Panc1 (cell line): ENCODE measurements at places on chromosomes 4 and X. TPM values are rescaled to one million over a fixed set of nuclear protein-coding genes. Genes with fewer than 3 reads are reported as not detected.

- DNase-seq: no peak
- H3K4me1 ChIP-seq: no peaks in the 10 kb centered on the region
Measured at GRCh38 chrX:24550166-24550565, 85.1 kb downstream of the PDK3 start.

POLN gene
- 4.3 TPM for total RNA-seq

DNA sequence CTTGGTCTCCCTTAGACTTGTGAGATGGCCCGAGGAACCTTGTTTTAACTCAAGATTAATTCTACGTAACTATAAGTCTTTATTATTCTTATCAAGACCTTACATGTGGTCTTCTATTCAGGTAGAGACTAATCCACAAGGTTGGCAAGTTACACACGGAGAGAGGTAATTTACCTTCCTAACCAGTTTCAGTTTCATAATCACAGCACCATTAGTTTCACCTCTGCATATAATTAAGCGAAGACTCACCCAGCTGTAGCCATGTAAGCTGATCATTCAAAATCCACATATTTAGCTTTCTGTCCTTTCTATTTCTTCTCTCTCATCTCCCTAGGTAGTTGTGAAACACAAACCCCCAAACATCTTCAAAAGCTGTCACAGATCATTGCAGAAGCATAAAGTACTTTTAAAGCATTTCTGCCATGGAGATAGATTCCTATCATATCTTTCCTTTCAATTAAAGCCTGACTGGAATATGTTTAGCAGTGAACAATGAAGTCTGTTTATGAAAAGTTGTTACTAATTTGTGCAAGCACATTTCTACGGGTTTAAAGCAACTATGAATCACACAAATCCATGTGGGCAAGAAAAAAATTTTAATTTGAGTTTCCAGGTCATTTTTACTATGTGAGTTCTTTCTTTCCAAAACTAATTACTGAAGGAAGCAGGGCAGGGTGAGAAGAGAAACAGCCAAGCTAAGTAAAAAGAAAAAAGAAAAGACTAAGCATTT, 78.5 kb downstream of the BTC start:
- H3K4me3 ChIP-seq: no peak overlapping the region
- no peaks in the 10 kb centered on the region for H3K36me3 ChIP-seq
- DNase-seq: no peak
- no peaks in the 10 kb centered on the region for H3K4me1 ChIP-seq

VGLL1 gene
- not detected for total RNA-seq

- no peak overlapping the region for H3K4me3 ChIP-seq
- H3K27me3 ChIP-seq: no peaks in the 10 kb centered on the region
- no peaks in the 10 kb centered on the region for H3K36me3 ChIP-seq
- no peak overlapping the region for H3K27ac ChIP-seq
Measured at GRCh38 chr4:77582156-77582555, 23.5 kb upstream of the CXCL13 start.

- no peak for DNase-seq
- H3K36me3 ChIP-seq: no peaks in the 10 kb centered on the region
- H3K4me1 ChIP-seq: no peaks in the 10 kb centered on the region
- no peaks in the 10 kb centered on the region for H3K27me3 ChIP-seq
Measured at GRCh38 chr4:33831442-33832066, 2412.8 kb downstream of the ARAP2 start.

DNA sequence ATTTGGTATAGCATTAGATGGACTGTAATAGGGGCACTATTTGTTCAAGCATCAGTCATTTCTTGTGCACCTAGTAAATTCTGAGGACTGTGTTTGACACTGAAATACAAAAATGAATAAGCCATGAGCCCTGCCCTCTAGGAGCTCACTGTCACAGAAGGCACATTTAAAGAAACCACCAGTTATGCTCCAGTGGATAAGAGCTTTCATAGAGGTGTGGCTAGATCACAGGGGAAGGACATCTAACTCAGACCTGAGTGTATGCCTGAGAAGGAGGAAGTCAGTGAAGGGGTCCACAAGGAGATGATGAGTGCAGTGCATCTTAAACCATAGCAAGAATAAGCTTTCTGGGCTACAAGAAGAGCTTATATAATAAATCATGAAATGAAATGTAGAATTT, 40.1 kb downstream of the BTC start:
- no peak for DNase-seq
- no peaks in the 10 kb centered on the region for H3K4me1 ChIP-seq
- no peak overlapping the region for H3K27ac ChIP-seq
- H3K4me3 ChIP-seq: no peak overlapping the region

DNA sequence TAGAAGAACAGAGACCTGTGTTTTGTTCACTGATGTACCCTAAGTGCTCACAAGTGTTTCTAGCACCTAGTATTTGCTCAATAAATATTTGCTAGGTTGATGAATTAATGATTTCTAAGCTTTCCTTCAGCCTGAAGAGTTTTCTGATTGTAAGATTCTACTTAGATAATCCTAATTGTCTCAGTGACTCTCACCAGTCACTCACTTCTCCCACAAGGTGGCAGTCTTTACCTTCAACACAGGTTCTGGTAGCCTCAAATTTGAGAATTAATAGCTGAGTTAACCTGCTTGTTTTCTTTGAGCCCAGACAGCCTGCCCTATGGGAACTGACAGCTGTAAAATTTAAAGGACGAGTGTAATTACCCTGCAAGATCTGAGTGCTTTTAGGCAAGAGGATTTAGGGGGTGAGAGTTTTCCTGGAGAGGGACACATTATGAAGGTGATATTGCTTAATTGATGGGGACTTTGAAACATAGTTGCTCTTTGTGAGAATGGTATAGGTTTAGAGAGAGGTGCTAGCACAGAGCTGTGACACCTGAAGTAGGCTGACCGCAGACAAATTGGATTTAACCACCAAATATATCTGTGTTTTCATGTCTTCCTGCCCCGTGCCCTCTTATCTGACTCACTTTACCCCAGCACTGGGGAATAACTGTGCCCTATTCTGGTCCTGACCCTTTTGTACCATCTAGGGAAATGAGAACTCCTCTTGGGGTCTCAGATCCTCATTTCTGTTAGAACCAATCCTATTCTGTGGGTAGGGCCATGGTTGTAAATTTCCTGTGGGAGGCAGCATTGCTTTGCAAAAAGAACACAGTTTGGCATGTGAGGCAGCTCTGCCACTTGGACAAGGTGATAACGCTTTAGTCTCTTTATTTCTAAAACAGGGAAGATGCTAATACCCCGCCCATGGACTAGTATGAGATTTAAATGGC, 27.7 kb downstream of the CD38 start:
- H3K27ac ChIP-seq: no peak overlapping the region
- DNase-seq: peak; percentile 22
- H3K4me3 ChIP-seq: no peak overlapping the region
- H3K27me3 ChIP-seq: no peaks in the 10 kb centered on the region
- no peaks in the 10 kb centered on the region for H3K4me1 ChIP-seq

- no peaks in the 10 kb centered on the region for H3K36me3 ChIP-seq
- no peak overlapping the region for H3K4me3 ChIP-seq
- H3K27me3 ChIP-seq: no peaks in the 10 kb centered on the region
Measured at GRCh38 chr4:95614684-95615205, 66.0 kb upstream of the UNC5C start.

ADH1A gene
- not detected for total RNA-seq
